ENCODE measurements at places on chromosomes 3 and 15.

- no peak for DNase-seq
Observed at GRCh38 chr15:88805031-88805780, 2.0 kb downstream of the ACAN start.

DNA sequence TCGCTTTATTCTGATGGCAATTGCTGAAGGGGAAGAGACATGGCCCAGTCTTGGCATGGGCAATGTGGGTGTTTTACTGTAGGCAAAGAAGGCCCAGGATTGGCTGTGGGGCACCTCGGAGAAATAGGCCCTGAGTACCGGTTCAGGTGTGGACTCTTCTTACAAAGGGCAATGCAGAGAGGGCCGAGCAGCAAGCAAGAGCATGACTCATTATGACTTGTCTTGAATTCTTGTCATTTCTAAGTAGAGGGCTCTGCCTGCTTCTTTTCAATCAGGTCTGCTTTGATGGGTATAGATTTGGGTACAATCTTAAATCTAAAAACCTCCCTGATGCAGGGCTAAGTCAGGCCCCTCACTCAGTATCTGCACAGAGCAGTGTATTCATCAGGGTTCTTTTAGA, 14.8 kb upstream of the BUB1B start:
- no peak for DNase-seq

- no peak for DNase-seq
Observed at GRCh38 chr15:97890307-97890706, 70.2 kb upstream of the ARRDC4 start.

GRCh38 chr15:49718234-49718633, 97.4 kb downstream of the DTWD1 start:
- DNase-seq, result peak; percentile 45

DNA sequence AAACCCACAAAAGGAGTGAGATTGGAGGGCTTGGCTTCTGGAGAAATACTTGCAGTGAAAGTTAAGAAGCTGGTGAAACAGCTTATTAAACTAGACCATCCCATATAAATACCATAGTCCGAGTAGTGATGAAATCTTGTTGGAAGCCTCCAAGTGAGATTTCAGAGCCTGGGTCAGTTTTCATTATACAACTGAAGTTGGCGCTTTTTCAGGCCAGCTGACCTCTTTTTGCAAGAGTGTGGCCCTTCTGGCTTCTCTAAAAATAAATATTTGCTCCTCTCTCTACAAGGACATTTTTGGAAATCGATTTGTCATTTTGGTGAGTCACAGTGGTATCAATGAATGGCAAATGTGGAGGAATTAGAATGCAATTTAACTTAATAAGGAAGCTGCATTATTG, 51.2 kb upstream of the THRB start:
- no peak for DNase-seq

DNA sequence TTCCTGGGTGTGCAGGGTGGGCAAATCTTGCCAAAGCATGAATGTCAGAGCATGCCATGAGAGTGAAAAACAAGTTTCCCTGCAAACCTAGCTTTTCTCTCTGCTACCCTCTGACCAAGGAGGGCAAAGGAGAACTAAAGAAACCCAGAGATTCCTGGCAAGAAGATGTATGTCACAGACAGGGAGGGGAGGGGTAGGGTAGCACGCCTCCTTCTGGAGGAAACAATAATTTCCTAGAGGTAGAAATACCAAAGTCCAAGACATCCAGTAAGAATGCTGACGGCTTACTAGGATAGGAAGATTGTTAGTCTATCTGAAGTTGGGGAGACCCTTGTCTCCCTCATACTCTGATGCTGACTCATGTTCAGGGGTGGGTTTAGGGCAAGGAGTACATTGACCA, 203.9 kb downstream of the NR1D2 start:
- no peak for DNase-seq

GRCh38 chr3:194101592-194102432, 34.1 kb upstream of the HES1 start:
- no peak for DNase-seq

DNA sequence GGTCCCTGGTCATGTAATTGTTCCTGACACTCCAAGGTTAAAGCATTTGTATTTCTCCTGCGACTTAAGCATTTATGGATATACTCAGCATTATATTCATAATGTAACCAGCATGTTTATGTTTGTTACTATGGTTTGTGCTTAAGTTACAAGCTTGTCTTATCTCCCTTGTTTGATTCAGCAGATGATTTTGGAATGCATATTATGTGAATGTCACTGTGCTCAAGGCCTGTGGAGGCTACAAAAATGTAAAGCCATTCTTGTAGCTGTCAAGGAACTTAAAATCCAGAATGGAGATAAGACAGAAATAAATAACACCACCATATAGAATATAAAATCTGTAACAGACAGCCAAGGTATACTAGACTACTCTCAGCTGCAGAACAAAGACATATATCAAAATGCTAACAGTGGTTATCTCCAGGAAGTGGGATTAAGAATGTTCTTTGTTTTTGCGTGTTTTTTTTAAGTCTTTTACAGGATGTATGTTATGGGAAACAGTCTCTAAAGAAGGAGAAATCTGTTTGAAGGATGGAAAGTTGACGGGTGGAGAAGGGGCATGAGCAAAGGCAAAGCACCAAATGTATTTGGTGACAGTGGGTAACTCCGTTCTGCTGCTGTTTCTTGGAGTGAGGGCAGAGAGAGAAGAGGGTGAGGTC, 61.4 kb downstream of the IGF2BP2 start:
- no peak for DNase-seq

GRCh38 chr3:131544557-131544956, 41.8 kb upstream of the MRPL3 start:
- no peak for DNase-seq

GRCh38 chr15:78340231-78341056, at the start of gene CRABP1:
TSS of gene CRABP1 (plus strand) at chr15:78340353. CDS start at chr15:78340429, 76 bp downstream.
- no peak for DNase-seq

GRCh38 chr15:48025118-48025517, 95.7 kb upstream of the SLC24A5 start:
- DNase-seq, result no peak

DNA sequence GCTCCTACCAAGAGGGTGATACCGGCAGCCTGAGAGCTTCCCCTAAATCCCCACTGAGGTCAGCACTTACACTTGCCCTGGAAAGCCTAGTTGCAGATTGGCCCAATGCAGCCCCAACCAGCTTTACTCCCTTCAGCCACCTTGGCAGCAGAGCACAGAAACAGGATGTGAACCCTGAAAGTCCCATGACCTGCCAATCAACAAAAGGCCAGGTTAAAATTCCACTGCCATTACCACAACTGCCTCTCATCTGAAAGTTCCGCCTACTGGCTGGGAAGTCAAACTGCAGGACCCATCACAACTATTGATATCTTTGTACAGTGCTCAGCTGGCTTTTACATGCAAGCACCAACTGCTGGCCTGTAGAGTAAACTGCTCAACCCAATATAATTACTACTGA, 156.2 kb downstream of the ZMAT3 start:
- no peak for DNase-seq

GRCh38 chr15:33393546-33393945, 82.8 kb downstream of the RYR3 start:
- DNase-seq, result no peak

GRCh38 chr3:96700322-96701315, 113.8 kb upstream of the EPHA6 start:
- DNase-seq, result no peak

GRCh38 chr3:46146548-46146947, 61.6 kb downstream of the CCR1 start:
- no peak for DNase-seq

- DNase-seq, result peak; percentile 10
Observed at GRCh38 chr3:5036858-5037257, 57.6 kb downstream of the BHLHE40 start.

GRCh38 chr15:61835029-61835428, 225.2 kb downstream of the VPS13C start:
- DNase-seq, result no peak

DNA sequence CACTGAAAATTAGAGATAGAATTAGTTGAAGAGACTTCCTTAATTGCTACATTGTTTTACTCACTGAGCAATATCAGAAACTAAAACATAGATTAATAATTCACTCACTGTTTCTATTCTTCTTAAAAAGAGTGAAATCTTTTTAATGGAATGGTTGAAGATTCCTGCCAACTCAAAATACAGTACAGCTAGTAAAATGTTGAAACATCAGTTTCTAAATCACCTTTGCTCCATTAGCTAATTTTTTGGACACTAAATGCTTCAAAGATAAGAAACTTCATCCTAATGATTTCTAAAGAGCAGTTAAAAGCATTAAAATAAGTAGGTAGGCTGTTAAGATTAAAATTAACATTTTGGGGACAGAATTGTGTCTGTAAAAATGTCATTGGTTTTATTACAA, 10.5 kb upstream of the NIT2 start:
- DNase-seq, result no peak

DNA sequence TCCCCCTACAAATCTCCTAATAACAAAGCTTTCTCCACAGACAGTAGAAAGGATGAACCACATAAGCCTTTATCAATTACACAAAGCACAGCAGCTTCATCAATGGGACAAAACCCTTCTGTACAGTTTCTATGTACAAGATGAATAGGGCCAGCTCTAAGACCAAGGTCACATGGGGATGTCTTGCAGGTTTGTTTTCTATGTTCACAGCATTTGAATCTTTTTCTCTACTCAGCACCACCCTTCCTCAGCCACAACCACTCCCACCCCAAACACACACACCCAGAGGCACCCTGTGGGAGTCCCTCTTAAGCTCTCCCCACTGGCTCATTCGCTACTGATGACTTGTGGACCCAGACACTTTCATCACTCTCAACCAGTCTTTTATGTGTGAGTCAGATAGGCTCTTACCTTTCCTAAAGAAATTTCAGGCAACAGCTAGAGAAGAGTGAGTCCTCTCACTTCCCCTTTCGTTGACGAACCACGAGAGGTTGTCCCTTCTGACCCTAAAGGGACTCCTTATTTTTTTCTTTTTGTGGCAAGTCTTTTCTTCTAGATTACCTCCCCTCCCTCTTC, 57.9 kb downstream of the ARHGAP31 start:
- DNase-seq, result peak; percentile 36

- no peak for DNase-seq
Observed at GRCh38 chr15:72065801-72066200, 52.1 kb downstream of the MYO9A start.

GRCh38 chr3:53938645-53939044, 47.0 kb upstream of the SELENOK start:
- peak; percentile 86 for DNase-seq

DNA sequence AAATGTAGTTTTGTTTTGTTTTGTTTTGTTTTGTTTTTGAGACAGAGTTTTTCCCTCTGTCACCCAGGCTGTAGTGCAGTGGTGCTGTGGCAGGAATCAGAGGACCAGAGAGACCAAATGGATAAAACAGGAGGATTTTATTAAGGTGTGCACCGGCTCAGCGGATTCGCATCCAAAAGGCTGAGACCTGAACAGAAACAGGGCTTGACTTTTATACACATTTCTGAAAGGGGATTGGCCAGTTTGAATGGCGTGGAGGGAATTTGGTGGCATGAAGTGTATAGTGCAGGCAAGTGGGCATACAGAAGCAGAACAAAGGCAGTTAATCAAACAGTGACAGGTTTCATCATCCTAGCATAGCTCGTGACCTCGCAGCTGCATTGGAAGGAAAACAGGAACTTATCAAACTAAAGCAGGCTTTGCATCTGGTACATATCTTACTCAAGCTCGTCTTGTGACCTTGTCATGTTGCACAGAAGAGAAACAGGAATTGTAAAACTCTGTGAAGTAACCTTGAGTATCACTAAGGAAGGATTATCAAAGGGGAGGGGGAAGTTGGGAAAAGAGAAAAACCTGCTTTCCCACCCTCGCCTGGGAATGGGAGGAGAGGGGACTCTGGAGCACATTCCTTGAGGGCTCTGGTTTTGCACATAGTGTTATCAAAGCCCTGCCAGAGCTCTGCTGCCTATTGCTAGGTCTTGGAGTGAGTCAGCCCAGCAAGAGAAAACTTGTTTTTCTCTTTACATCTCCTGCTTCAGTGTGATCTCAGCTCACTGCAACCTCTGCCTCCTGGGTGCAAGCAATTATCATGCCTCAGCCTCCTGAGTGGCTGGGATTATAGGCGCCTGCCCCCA, 38.5 kb downstream of the C3orf62 start:
- peak; percentile 98 for DNase-seq

GRCh38 chr15:98939311-98940080, 68.1 kb downstream of the PGPEP1L start:
- no peak for DNase-seq

GRCh38 chr15:100693451-100693850, 91.1 kb downstream of the ASB7 start:
- no peak for DNase-seq

GRCh38 chr3:16311960-16312451, 47.0 kb downstream of the OXNAD1 start:
- peak; percentile 92 for DNase-seq

DNA sequence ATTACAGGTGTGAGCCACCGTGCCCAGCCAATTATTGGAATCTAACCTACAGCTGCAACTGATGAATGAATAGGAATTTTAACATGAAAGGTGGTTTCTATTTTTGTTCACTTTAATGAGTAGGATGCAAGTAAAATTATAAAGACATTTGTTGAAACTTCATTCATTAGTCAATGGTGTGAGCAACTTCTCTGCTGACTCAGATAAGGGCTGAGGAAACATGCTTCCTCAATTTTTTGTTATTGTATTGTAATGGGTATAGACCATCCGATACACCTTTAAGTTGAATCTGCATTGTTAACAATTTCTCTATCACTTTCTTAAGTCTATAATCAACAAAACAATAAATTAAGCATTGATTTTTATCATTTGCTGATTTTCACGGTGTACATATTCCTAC, 127.8 kb downstream of the STAG1 start:
- peak; percentile 6 for DNase-seq

DNA sequence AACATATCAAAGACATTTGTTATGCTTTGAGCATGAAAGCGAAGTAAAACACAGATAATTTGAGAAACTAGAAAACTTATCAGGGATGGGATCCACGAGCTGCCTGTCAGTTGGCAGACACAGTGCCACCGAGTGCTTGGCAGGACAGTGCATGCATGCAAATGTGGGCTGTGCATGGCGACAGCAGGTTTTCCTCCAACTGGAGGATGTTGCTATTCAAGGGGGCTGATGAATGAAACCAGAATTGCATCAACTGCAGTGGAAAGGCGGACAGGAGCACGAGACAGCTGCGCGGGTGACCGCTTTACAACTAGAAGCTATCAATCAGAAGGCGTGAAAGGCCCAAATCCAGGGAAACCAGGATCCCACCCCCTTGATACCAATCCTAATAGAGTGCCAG, 244.3 kb downstream of the NR2F2 start:
- DNase-seq, result no peak

DNA sequence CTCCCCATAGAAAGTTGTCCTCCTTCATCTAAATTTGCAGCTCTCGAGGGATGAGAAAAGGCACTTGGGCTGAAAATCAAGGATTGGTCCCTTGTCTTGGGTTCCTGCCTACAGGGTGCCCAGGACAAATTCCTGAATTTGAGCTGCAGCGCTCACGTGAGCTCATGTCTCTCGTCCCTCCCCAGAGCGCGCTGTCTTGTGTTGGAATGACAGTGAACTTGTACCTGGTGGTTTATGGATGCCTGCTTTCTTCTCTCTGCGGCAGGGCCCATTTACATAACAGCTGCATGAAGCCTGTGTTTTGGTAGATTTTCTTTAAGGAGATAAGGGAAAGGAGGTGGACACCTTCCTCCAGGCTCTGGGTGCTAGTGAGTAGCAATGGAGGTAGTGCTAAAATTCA, 4.3 kb downstream of the RYR3 start:
- no peak for DNase-seq

- no peak for DNase-seq
Observed at GRCh38 chr15:71221417-71221816, 106.1 kb downstream of the THSD4 start.

Data from Kasumi-1 (cell line).